ENCODE measurements at places on chromosomes 1 and 21.

GRCh38 chr1:197024460-197024859 lies 42.6 kb downstream of the F13B start:
- no peak for DNase-seq

DNA sequence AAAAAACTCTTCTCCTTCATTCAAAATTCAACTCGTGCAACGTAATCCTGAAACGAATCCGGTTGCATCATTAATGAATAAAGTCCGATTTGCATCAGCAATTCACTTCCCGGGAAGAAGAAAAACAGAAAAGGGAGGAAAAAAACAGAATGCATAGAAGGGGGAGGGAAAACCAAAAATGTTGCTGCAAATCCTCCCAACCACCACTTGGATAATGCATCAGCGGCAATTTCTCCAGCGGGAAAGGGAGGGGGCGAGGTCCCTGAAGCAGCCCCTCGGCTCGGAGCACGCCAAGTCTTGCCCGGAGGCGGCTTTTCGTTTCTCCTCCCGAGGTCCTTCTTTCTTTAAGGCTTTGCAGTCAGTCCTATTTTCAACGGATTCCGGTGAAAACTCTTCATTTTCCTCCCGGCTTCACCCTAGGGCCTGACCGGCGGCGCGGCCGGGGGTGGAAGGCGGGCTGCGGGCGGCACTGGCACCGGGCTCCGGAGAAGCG lies 723 bp downstream of the CDC42BPA start:
- peak; percentile 71 for DNase-seq

GRCh38 chr1:31345635-31346034 lies 27.2 kb downstream of the FABP3 start:
- no peak for DNase-seq

- no peak for DNase-seq
These were observed 55.1 kb downstream of the UBE2T start for GRCh38 chr1:202286622-202287097.

DNA sequence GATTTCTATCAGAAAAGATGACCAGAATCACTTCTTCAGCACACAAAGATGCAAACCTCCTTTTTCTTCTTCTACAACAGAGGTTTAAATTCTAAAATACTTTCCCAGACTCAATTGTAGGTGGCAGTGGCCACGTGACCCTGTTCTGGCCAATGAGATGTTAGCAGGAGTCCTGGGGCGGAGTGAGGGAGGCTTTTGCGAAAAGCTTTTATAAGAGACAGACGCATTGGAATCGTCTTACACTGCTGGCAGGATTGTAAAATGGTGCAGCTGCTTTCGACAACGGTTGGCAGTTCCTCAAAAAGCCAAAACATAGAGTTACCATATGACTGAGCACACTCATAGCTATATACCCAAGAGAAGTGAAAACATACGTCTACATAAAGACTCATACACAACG lies 87.0 kb upstream of the MAGI3 start:
- DNase-seq, result peak; percentile 41
